Stimulated activated CD4-positive, alpha-beta T cell treated with anti-CD3 and anti-CD28 coated beads, Interleukin-4, amount 100 ng/mL, for 48 hours (primary cell): ENCODE measurements at places on chromosomes 3 and 15.
A peak's percentile ranks its signal among the peaks of the same experiment; 100 is the strongest.

GRCh38 chr3:183295211-183295610, 42.2 kb downstream of the B3GNT5 start:
- DNase-seq = no peak

DNA sequence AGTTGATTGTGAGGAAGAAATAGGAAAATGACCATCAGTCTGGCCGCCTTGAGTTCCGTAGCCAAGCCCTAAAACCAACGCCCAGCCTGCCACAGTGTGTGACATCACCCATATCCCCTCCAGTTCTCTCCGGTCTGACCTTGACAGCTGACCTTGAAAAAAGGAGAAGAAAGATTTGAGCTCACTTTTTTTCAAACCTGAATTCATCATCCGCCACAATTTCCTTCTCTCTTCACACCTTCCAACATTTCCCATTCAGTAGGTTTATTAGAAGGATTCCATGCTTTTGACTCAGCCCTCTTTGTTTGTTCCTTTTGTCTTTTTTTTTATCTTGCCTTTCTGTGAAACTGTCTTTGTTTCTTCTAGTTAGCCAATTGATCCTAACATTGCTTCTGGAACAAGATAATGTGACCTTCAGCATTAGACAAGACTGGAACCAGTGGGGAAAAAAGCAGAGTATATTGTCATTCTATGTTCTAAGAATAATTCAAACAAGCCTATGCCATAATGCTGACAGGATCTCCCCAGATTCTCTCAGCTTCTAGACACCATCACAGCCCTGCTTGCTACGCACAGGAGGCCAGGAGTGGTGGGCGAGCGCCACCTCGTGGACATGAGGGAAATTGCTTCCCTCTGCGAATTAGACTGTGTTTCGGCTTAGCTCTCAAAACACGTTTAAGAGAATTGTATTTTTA, 283.1 kb downstream of the FGF12 start:
- peak; percentile 62 for DNase-seq

- DNase-seq = no peak
Measured at GRCh38 chr15:55283379-55284147, 6.0 kb downstream of the RAB27A start.

- DNase-seq = no peak
Measured at GRCh38 chr3:59267021-59267420, 217.2 kb upstream of the CFAP20DC start.

DNA sequence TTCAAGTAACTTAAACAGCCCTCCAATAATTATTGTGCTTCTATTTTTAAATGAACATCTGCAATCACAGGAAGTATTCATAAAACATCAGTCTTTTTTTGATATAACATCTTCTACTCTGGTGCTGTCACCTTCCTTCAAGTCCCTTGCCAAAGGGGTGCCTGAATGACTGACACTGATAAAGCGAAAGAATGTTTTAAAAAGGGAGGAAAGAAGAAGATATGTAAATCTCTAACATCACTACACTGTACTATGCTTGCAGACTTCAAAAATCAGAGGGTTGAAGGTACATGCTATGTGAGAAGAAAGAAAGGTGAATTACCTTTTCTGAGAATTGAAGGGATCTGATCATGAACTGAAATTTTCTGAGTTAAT, 253.7 kb downstream of the ZPLD1 start:
- DNase-seq = no peak

- no peak for DNase-seq
Measured at GRCh38 chr15:66842710-66843441, 140.8 kb downstream of the SMAD6 start.

DNA sequence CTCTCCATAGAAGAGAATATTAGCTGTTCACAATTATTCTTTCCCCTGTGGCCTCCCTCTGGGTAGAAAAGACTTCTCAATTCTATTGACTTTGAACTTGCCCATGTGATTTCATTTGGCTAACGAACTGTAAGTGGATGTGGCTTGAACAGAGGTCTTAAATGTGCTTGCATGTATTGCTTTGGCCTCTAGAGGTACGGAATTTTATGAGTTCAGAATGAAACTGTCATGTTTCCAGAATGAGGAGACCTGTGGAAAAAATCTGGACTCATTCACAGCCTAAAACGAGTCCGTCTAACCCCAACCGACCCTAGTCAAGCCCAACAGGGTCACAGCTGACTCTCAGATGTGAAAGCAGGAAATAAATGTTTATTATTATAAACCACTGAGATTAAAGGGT, 596.7 kb upstream of the UBE2E2 start:
- DNase-seq = no peak

DNA sequence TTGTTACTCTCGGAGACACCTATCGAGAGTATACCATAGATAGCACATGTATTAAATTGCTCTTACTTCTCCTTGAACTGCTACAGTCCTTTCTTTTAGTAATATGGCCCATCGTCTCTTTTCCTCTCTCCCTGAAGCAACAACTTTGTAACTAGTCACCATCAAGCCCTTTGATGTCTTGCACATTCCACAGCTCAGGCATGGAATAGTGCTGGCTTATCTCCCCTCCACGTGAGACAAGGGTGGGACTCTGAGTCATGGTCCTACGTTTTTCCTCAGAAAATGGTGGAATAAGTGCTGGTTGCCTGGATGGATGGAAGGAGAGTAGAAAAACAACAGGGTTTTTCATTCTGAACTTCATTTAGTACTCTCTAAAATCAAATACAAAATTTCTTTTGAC, 163.3 kb upstream of the MBNL1 start:
- DNase-seq = no peak

DNA sequence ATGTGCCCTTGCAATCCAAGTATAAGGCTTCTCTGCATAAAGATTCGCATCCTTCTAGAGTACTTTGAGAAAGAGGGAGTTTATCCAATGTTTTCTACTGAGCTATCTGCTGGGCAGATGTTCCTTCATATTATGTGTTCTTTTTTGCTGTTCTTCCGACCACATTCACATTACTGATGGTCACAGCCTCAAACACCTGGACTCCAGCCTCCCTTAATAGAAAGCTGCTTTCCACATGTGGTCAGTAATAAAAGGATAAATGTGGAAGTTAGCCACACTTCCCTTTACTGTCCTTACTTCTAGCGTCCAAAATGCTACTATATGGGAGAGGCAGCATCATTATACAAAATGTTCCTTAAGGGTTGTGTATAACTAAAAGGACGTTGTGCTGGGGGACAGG, 116.9 kb downstream of the CD47 start:
- DNase-seq = no peak

DNA sequence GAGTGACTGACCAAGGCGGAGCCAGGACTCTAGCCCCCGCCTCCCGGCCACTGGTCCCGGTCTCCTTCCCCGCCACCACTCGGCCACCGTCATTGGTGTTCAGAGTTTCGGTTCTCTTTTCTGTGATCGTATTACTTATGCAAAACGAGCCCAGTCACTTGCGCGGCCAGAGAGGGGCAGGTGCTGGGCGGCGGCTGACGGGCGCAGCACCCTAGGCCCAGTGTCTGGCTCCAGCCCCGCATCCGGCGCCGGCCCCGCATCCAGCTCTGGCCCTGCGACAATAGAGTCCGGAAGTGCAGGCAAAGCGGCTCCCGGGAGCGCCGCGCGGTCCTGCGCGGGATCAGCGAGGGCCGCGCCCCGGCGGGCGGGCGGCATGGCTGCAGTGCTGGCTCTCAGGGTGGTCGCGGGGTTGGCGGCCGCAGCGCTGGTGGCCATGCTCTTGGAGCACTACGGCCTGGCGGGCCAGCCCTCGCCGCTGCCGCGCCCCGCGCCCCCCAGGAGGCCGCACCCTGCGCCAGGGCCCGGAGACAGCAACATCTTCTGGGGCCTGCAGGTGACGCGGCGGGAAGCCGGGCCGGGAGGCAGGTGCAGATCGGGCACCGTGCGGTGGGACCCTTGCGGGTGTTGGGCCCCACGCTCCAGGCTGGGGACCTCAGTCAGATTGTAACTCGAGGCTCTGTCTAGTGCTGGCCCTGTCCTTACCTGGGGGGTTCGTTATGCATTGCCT, at the start of gene TMEM62:
Gene TMEM62 (plus strand): TSS at position 157 of the 727 bp plus-strand sequence. CDS start 217 bp downstream, at position 374.
- DNase-seq = peak; percentile 58

DNA sequence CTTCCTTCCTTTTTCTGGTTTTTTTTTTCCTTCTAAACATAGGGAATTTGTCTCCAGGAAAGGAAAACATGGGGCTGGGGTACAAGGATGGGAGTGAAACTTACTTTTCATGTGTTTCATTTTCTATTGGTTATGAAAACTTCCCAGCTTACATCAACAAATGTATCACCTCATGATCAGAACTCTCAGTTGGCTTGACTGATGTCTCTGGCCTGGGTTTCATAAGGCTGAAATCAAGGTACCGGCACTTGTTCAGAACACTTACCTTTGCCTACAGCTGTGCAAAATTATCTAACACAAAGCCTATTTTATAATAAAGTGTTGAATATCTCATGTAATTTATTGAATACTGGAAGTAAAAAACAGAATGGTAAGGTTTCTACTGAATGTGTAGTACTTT, 91.8 kb upstream of the STT3B start:
- DNase-seq = no peak

DNA sequence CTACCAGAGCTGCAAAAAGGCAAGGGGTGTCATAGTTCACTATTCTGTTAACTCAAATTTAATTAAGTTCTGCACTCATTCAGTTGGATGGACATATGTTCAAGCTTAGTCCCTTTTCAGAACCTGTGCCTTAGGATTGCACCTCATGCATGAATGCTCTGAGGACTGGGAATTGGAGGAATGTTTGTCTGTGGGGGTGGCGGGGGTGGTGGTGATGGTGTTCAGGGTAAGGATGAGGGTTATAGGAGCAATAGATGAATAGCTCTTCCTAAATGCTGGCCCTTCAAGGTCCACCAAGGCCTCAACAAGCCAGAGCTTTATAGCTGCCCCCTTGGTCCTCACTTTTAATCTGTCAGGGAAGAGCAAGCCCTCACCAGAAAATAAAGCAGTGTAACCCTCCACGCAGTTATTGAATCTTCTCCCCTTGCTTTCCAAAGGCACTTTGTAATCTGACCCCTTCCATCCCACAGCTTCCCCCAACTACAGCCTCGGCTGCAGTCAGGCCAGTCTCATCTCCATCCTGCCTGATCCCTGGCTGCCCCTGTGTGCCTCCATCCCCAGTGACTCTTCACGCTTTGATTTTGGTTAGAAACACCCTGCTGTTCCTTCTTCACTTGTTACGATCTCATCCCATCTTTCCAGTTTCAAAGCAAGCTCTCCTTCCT, 221.6 kb upstream of the LMCD1 start:
- DNase-seq = no peak

DNA sequence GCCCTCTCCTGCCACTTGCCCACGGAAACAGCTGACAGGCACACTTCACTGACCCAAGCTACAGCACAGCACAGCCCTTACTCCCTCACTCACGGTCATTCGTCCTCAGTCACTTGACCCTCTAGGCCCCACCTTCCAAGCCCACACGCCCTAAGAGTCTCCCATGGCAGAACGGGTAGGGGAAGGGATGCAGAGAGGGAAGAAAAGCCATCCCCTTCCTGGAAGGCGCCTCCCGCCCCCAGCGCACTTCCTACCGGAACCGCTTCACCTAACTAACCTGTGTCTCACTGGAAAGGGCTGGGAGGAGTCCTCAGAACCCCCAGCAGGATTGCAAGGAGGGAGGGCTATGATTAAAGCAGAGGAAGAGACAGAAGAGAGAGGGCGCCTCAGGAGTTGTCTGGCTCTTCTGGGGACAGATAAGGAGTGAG, 22.9 kb downstream of the EPHB3 start:
- DNase-seq = no peak

GRCh38 chr15:73991260-73991659, 835 bp downstream of the STOML1 start:
- DNase-seq = no peak

DNA sequence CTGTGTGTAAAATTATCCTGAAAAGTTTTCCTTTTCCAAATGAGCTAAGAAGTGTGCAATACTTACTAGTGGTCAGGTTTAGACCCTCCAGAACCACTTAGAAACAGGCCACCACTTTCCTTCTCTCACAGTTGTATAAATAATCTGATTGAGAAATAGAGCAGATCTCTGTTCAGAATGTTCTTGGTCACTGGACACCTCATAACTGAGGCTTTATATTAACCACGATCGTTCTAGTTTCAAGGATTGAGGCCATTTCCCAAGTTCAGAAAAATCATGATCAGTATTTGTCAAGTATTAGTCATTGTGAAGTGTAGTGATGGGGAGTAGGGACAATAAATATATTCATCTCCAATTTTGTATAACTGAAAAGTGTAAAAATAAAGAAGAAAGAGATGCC, 1.0 kb upstream of the MAP3K13 start:
- DNase-seq = no peak

DNA sequence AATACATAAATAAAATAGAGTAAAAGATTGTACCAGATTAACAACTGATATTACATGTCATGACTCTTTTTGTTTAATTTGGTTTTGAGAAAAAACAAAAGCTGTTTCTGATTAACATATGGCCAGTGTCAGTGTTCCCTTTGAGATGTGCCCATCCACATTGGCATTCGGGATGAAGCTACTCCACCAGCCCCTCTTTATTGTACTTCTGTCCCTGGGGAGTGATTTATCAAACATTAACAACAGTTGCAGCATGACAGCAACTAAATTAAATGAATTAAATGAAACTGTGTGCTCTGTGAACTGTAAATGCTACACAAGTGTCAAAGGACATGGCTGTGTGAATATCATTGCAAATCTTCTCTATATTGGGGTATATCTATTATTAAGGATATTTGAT, 25.9 kb upstream of the MTMR10 start:
- DNase-seq = no peak

- DNase-seq = no peak
Measured at GRCh38 chr3:46715507-46716175, 2.0 kb downstream of the PRSS50 start.

DNA sequence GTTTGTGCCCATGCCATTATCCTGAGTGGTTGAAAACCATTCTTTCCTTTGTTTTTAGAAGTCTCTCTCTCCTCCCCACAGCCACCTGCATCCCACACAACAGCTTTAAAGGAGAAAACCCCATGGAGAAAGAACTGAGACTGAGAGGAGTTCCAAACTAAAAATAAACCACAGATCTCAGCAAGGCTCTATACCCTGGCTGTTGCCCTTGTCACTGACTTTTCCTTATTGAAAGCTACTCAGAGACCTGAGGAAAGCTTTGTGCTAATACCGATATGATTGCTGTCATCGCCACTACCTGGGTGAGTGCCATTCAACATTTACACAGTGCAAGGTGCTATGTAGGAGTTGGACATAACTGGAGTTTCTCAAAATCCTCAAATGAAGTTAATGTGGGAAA, 55.5 kb upstream of the RASGRP1 start:
- no peak for DNase-seq

- DNase-seq = no peak
Measured at GRCh38 chr3:104556372-104557078, 810.2 kb upstream of the ALCAM start.
